ENCODE measurements at places on chromosomes 5 and 9.

- no peak for DNase-seq
Observed at GRCh38 chr5:110270-110888, 18.4 kb downstream of the PLEKHG4B start.

DNA sequence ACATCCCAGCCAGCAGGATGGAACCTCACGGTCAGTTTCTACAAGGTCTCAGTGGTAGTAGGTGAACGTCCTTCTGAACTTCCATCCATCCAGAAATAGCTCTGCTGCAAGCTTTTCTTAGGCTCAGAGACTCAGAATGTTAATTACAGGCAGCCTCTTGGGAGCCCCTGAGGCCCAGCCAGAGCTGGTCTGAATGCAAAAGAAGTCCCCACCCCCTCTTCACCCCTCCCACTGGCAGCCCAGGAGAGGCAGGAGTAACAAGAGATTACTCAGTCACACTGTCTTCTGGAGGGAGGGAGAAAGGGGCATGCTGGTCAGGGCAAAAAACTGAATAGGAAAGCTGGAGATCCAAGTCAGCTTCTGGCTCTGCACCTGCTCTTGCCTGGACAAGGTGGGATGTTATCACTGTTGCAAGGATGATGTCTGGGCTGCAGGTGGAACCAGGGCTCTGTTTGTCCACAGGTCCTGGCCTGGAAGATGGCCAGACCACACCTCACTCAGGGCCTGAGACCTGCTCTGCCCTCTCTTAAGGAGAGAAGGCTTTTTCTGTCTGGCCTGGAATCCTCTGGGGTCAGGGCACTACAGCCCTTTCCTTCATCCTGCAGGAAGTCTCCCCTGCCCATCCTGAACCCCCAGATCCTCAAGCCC is 9.1 kb downstream of the ENHO start:
- DNase-seq = no peak

DNA sequence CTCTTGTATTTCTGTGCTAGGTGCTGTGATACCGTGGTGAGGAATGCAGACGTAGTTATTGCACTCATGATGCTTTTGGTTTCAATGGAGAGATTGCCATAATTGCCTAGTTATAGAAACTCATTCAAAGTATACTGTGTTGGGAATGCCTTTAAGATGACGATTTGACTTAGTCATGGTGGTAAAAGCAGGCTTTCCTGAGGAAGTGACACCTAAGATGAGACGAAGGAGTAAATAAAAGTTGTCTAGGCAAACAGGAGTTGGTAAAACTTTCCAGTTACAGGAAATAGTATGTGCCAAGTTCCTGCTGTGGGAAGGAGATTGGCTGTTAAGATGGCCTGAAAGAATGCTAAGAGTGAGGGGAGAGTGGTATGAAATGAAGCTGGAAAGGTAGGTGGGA is 48.1 kb downstream of the FOCAD start:
- no peak for DNase-seq

GRCh38 chr9:105114318-105114717 is 130.1 kb upstream of the SLC44A1 start:
- no peak for DNase-seq

GRCh38 chr5:3659907-3660306 is 64.3 kb downstream of the IRX1 start:
- DNase-seq = no peak

DNA sequence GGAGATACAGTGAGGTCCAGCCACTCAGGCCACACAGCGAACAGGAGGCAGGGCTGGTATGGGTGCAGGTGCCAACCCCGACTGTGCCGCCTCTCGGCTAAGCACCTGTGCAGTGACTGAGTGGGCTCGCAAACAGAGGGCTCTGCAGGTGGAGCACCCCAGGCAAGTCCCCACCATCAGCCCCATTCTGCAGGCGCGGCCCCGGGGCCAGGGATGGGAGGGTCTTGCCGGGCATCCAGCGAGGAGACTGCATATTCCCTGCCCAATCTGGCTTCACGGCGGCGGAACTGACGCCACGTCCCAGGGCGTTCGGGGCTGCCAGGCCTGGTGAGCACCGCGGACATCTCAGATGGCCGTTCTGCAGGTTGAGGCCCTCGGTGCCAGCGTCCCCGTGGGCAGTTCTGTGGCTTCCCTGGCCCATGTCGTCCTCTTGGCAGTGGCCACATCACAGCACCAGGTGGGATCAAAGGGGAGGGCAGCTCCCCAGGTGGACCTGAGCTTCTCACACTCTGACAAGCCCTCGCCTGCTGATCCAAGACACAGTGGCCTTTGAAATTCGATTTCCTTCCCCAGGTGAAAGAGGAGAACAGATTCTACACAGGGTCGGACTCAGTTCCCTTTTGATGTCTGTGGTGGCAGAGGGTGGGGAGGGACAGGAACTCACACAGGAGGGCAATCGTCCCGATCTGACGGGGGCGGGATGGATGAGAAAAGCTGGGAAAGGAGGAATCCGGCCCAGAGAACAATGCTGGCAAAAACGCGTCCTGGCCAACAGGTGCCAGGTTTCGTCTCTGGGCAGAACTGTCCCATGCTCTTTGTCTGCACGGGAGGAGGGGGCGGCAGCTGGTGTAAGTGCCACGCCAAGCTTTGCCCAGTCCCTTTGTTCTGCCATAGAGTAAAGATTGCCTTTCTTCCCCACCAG is 18.8 kb downstream of the DBH start:
- no peak for DNase-seq

- DNase-seq = no peak
Observed at GRCh38 chr5:179370490-179371120, 25.3 kb upstream of the ADAMTS2 start.

GRCh38 chr5:100901821-100902341 is 1.2 kb downstream of the ST8SIA4 start:
- DNase-seq = no peak

DNA sequence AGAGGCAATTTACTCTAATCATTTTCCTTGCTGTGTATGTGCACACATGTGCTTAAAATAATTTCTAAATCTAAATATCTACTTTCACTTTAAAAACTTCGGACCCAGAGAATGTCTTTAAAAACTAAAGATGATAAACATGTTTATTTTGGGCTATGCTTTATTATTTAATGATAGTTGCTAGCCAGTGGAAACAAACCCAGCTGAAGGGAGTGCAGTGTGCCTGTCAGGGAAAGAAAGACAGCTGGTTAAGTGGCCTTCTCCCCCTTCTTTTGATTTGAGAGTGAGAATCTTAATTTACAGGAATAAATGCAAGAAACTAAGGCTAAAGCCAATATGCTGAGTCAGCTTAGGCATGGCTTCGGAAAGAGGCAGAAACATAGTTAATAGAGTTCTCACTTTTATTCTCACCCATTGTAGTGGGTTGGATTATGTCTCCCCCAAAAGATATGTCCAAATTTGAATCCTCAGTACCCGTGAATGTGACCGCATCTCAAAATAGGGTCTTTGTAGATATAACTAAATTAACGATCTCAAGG is 111.4 kb downstream of the DCP2 start:
- DNase-seq = peak; percentile 34

DNA sequence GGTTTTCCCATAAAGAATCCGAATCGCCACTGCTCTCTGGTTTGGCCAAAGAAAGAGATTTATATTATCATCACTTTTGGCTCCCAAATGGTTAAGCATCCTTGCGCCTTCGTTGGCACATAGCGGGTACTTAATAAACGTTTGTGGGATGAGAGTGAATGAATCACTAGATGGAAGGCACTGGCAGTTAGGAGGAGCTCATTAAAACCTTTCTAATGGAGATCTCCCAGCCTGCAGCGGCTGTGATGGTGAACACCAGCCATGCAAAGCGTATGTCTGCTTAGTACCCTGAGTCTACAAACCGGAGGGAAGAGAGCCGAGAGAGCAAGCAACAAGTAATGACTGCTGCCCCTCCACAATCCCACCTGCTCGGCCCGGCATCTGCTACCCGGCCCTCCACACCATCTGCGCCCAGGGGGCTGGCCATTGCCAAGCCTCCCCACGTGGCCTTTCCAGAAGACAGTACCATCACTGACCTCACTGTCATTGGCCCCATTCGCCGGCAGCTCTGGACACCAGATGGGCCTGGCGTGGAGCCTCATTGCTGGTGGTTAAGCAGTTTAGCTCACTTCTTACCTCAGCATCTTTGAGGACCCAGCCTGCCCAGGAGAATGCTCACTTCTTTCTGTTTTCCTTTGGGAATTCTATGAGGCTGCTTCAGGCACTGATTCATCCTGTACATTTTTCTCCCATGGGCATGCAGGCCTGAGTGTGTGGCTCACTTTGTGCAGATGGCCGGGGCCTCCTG is 39.3 kb upstream of the ANKRD33B start:
- peak; percentile 99 for DNase-seq

DNA sequence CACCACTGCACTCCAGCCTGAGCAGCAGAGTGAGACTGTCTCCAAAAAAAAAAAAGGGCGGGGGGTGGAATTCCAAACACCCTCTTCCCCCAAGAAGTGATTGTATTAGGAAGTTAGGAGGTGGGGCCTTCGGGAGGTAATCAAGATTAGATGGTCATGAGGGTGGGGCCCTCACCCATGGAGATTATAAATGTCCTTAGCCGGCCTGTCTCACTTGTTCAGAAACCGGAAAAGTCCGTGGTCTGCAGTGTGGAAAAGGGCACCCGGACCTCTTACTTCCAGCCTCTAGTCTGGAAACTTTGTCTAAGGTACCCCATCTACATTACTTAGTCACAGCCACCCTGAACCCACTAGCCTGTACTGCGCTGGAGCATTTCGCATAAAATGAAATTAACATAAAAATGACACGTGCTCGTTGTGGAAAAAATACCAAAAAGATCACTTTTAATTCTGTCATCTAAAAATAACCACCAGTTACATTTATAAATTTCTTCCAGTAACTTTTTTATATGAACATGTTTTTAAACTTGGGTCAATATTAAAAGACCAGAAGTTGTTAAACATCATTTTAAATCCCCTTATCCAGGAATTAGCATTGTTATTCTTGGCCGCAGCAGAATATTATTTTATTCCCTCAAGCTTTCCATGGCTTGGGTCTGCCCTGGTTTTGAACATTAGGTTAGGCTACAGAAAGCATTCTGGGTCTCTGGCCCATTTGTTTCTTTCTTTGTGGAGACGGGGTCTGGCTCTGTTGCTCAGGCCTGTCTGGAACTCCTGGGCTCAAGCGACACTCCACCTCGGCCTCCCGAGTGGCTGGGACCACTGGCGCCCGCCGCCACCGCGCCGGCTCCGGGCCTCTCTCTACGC is 1.2 kb upstream of the CKS2 start:
- no peak for DNase-seq

DNA sequence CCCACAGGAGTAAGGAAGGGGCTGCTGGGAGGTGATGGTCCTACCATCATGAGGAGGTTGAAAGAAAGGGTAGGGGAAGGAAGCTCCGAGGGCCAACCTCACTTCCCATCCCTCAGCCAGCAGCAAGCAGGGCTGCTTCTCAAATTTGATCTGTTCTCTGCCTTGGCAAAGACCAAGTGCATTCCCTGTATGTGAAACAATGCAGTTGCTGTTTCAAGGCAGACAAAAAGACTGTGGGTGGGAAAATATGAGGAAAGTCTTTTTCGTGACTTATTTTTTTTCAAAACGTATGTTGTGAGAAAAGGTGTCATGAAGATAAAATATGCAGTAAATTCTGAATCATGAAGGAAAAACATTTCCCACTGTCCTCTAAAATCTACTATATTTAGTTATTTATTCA is 165.9 kb downstream of the ARSB start:
- no peak for DNase-seq

DNA sequence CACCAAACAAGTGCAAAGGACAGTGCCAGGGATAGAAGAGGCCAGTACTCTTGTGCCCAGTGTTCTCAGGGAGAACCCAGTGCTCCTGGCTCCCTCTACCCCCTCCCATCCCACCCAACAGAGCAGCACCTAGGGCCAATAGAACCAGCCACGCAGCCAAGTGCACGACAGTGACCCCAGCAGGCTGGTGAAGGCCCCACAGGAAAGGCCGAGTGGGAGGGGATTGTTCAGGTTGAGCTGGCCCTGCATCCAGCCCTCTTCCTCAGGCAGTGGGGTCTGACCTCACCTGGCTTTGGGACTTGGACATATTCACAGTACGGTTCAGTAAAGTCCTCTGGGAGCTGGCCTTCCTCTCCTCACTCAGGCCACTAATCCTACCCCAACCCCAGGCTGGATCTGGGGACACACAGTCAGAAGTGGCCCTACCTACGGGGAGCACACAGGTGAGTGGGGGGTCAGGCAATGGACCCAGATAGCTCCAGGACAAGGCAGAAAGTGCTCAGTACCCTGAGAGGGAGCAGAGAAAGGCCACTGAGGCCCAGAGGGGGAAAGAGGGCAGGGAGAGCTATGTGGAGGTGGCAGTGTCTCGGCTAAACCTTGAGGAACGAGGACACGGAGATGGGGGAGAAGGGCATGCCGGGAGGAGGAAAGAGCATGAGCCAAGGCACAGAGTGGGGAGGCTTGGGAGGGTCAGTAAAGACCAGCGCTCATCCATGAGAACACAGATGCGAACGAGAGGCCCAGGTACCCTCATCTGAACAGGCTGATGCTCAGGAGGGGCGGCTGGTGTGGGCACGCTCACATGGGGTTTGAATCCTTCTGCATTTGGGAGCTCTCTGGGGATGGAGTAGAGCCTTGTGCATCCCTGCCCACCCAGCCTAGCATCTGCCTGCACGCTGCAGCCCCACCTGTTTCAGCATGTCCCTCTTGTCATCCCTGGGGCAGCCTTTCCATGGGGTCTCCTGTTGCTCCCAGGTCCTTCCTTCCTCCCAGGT is 25.6 kb downstream of the POLR1E start:
- DNase-seq = no peak

GRCh38 chr5:82873452-82873851 is 203.7 kb downstream of the TMEM167A start:
- DNase-seq = no peak

GRCh38 chr9:126320158-126320922 is 6.3 kb upstream of the MVB12B start:
- DNase-seq = no peak

GRCh38 chr9:104092875-104093600 is 1.1 kb upstream of the SMC2 start:
- DNase-seq = no peak

GRCh38 chr5:6875376-6875775 is 162.1 kb downstream of the TENT4A start:
- DNase-seq = no peak

DNA sequence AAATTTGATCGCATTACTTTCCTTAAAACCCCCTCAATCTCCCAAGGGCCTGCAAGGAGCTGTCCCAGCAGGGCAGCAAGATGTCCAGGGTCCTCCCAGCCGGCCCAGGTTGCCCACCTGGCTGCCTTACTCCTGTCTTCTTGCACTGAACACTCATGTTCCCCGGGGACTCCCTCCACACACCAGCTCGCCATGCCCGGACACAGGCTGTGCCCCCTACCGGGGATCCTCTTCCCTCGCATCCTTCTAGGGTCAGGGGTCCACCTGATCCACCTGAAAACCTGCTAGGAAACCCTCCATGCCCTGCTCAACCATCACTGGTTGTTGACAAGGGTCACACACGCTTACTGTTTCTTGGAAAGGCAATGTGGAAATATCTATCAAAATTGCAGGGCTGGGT is 172.0 kb upstream of the MSX2 start:
- DNase-seq = no peak

DNA sequence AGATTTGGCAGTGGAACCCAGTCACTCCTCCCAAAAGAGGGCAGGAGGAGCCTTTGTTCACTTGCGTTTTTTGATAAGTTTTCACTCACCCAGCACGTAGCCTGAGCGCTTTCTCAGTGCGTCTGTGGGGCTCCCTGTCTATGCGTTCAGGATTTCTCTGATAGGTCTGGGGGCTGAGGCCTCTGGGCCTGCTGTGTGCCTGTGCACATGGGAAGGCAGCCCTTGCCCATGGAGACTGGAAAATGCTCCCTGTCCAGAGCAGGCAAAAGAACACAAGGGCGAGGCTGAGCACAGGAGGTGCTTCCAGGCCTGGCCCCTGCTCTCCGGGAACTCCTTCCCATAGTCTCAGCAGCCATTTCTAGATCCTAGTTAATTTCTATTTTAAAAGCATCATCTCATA is 249.9 kb downstream of the FSTL4 start:
- no peak for DNase-seq

GRCh38 chr5:83204651-83205050 is 127.3 kb downstream of the XRCC4 start:
- DNase-seq = no peak

Measured in DMS 273 treated with DMSO at 0.1 percent for 48 hours (cell line).